ENCODE measurements at places on chromosomes 7 and 10.

DNA sequence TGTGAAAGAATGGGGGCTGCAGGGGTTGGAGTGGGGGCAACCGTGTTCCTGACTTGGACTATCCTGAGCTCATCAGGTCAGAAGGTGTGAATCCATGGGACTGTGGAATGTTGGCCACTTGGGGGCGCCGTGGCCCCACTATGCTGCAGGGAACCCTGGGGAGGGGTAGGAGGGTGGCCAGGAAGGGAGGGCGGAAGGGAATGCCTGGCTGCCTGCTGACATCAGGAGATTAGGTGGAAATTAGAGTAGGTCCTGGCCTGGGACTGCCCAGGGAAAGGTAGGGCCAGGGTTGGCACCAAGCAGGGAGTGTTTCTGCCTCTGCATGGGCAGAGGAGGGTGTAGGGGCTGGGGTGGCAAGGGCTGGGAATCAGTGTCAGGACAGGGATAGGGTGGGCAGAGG lies 65.8 kb upstream of the PRSS58 start:
- no peak for DNase-seq

- DNase-seq, result peak; percentile 91
Observed at GRCh38 chr7:98168181-98168903, 42.9 kb upstream of the BHLHA15 start.

GRCh38 chr10:86047588-86047987 lies 319.0 kb downstream of the GRID1 start:
- no peak for DNase-seq

- DNase-seq, result no peak
Observed at GRCh38 chr7:152177681-152178404, 152.4 kb downstream of the GALNT11 start.

DNA sequence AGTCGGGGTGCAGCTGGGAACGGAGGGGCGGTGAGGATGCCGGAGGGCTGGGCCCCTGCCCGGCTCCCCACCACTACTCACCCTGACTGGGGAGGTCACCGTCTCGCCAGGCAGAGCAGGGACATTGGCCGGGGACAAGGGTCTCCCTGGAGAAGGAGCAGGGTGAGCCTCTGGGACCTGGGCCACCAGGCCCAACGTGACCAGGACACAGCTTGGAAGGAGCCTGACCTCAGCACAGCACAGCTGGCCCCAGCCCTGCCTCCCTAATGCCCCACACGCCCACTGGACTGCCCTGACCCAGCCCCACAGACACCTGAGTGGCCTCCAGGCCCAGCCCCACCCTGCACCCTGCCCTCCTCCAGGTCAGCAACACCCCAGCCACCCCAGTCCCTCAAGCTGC lies 21.1 kb downstream of the MICALL2 start:
- no peak for DNase-seq

DNA sequence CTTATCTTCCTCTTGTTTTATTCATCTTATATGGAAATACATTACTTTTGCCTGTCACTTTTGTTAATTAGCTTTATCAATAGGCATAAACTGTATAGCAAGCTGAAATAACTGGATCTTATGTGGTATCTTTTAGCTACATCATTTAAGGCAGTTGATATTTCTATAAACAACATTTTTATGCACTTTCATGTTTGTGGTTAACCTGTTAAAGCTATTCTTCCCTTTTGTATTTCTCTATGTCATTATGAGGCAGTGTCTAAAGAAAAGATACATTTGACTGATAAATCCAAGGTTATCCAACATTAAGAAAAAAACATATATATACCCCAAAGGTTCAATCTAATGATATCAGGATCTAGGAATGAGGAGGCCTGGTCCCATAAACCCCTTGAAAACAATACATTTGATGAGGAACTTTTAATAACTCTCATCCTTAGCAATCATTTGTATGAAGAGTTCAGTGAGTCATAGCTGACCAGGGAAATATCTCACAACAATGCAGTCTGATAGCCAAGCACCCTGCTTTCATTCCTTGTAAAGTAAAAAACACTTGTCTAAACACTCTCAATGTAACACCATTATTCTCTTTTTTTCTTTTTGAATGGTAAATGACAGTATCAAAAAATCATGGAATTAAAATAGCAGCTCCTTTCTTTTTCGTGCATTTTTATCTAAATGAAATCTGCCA lies 300.9 kb downstream of the NEBL start:
- DNase-seq, result no peak

DNA sequence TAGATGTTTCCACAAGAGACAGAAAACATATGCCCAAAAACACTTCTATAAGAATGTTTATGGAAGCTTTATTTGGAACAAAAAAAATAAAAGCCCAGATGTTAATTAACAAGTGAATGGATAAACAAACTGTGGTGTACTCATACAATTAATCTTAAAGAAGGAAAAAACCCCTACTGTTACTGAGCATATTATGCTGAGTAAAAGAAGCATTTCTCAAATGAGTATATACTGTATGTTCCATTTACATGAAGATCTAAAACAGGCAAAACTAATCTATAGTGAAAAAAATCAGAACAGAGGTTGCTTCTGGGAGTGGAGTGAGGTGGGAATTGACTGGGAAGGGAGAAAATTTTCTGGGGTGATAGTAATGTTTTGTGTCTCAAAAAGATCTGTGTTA lies 15.5 kb upstream of the ANK3 start:
- DNase-seq, result no peak

GRCh38 chr10:27319752-27320431 lies 79.3 kb upstream of the ACBD5 start:
- DNase-seq, result peak; percentile 52

- DNase-seq, result no peak
Observed at GRCh38 chr7:124801330-124801895, 35.8 kb upstream of the GPR37 start.

GRCh38 chr10:13587391-13587790 lies 626 bp downstream of the PRPF18 start:
- no peak for DNase-seq

DNA sequence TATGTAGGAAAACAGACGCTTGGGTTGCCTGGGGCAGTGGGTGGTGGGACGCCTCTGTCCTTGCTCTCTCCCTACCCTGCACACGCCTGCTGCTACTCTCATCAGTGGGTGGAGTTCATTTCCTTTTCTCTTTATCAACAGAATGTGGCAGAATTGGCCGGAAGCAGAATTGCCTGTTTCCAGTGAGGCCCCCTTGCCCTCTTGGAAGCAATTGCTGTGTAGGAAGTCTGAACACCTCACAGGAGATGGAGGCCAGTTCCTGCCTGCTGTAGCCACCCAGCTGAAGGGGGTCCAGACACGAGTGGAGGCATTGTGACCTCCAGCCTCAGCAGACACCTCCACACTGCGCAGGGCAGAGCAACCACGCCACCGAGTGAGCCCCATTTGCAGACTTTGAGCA lies 331.6 kb upstream of the ZNF32 start:
- no peak for DNase-seq

- no peak for DNase-seq
Observed at GRCh38 chr7:121286186-121286585, 42.6 kb upstream of the WNT16 start.

DNA sequence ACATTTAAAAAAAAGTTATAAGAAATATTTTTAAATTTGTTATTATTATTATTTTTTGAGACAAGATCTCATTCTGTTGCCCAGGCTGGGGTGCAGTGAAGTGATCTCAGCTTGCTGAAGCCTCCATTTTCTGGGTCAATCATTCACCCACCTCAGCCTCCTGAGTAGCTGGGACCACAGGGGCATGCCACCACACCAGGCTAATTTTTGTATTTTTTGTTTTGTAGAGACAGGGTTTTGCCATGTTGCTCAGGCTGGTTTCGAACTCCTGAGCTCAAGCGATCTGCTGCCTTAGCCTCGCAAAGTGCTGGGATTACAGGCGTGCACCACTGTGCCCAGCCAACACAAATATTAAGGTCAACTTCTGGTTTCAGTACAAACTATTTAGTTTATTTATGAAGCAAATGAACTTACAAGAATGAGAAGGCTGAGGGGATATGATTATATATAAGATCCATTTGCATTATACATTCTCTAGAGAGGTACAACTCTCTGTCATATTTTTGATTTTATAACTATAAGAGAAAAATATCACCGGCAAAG lies 45.9 kb upstream of the FAM133B start:
- DNase-seq, result no peak

GRCh38 chr7:18978108-18978495 lies 139.3 kb downstream of the TWIST1 start:
- no peak for DNase-seq

- DNase-seq, result no peak
Observed at GRCh38 chr7:91299952-91300775, 35.9 kb downstream of the FZD1 start.

GRCh38 chr7:24907311-24907886 lies 72.6 kb downstream of the OSBPL3 start:
- no peak for DNase-seq

- DNase-seq, result no peak
Observed at GRCh38 chr7:73908123-73908611, 47.2 kb downstream of the TMEM270 start.

DNA sequence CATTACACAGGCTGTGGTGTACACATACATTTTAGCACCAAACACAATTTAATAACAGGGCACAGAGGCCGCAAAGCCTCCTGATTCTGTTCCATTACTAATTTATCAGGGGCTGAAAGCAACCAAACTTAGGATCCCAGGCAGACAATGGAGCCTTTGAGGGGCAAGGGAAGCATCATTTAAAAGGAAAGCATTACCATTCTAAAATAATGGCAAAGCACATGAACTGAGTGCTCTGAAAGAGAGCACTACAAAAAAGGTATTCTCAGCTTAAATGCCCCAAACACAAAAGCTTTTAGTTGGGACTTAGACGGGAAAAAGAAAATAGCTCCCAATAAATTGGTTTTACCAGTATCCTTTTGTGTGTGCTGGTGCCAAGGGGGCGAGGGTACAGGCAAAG lies 282.0 kb upstream of the ETV1 start:
- no peak for DNase-seq

- no peak for DNase-seq
Observed at GRCh38 chr7:70094831-70095230, 496.6 kb downstream of the AUTS2 start.

DNA sequence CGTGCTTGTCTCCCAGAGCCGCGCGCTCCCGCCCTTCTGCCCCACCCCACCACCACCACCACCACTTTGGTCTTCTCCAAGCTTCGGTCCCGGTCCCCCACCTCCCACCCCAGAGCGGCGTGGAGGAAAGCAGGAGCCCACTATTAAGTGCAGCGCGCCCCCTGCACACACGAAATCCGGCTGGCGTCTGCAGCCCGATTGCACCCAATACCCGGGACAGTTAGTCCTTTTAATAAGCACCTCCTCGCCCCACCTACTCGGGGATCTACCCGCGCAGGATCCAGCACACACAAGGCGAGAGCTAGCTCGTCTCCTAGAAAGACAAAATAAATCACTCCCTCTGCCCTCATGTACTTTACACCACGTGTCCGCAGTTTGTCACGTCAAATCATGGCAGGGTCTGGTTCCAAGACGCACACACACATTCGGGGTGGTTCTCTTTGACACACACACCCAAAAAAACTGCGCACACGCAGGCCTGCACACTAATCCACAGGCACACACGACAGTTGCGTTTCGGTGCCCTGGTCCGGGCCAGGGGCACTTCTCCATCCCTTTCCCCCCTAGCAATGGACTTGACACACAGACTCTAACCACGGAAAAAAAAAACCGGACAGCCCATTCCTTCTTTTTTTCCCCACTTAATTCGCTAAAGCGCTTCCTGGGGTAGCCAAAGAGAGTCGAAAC lies 1.6 kb downstream of the SFMBT2 start:
- peak; percentile 82 for DNase-seq

DNA sequence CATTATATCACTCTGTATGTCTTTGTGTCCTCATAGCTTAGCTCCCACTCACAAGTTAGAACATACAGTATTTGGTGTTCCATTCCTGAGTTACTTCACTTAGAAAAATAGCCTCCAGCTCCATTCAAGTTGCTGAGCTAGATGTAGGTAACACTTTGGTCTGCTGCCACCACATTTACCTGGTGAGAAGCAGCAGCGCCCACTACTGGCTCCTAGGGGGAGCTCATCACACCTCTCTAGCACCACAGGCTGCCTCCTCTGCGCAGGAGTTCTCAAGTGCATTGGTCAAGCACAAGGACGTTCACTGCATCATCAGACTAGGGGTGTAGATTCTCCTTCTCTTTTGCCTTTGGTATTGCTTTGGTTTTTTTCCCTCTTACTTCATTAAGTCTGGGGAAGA lies 530.9 kb upstream of the AUTS2 start:
- no peak for DNase-seq

DNA sequence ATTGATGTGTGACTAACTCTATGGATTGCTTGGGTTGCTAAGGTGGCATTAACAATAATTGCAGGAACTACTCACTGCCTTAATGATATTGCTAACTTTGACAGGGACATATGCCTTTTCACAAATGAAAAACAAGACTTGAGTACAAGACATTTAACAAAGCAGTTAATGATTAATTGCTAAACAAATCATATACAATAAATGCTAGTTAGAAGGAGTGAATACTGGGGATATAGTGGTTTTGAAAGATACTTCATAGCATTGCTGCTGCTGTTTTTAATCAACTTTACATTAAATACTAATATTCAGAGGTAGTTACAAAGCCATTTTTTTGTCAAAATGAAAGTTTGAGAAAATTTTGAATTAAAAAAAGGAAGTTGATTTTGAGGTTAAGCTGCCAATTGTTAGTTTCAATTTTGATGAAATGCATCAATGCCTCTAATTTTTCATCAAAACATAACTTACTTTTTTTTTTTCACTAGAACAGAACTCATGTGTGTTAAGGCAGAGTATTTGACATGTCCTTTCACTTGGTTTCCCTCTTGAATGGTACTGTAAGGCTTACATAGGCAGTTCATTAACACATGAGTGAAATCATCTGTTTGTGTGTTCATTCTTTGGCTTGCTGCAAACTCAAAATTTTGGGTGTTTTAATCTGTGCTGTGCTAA lies 106.2 kb upstream of the SEMA3D start:
- no peak for DNase-seq

GRCh38 chr10:80411267-80411668 lies 2.9 kb downstream of the PRXL2A start:
- DNase-seq, result no peak

GRCh38 chr7:114660126-114660486 lies 245.5 kb downstream of the FOXP2 start:
- DNase-seq, result no peak

DNA sequence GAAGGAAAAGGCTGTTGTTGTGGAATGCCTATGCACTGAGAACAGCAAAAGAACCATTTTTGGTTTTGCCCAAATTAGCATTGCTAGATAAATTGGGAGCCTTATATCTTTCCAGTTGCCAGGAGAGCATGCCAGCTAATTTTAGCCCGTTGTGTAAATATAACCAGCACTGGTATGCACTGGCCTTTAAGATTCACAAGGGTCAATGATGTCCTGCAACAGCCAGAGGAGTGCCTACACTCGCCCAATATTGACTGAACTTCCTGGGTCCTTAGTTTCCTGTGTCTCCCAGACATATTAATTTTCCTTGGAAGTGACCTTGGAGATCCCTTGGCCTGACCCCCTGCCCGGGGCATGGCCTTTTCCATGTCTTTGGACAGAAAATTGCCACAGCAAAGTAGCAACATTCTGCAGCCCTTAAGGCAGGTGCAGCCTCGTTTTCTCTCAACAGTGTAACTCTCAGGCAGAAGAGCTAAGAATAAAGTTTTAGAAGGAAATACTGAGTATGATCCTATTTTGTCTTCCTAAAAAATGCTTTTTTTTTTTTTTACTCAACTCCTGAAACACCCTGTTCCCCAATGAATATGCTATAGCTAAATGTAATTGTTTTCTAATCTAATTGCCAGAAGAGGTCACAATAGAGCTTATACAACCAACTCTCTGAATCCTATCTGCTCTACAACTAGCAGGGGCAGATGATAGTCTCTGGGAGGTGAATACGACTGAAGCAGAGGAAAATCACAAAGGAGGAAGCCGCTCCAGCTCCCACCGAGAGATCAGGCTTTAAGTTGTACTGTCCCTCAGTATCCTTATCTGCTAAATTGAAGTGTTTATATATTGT lies 131.9 kb upstream of the PCGF5 start:
- DNase-seq, result peak; percentile 60

Data from GM20000 (cell line).